Activated T-helper 1 cell treated with anti-CD3 and anti-CD28 coated beads, Interleukin-12 subunit alpha, Interleukin-12 subunit beta, Interleukin-2, Interleukin-4 antibody, amounts not matched to agents 30 ng/mL and 10 ng/mL and 1 ng/mL, durations not matched to agents 14 hours and 24 hours and 36 hours (primary cell): ENCODE measurements at places on chromosomes 1 and 21. TPM values are rescaled to one million over a fixed set of nuclear protein-coding genes. Genes with fewer than 3 reads are reported as not detected.

Gene UBE2Q1
- 93.3 and 106 TPM in 2 replicates for total RNA-seq

Gene CDC42
- total RNA-seq = 293 and 318 TPM in 2 replicates

Gene CREB3L4
- total RNA-seq = 8.1 and 9.8 TPM in 2 replicates

DNA sequence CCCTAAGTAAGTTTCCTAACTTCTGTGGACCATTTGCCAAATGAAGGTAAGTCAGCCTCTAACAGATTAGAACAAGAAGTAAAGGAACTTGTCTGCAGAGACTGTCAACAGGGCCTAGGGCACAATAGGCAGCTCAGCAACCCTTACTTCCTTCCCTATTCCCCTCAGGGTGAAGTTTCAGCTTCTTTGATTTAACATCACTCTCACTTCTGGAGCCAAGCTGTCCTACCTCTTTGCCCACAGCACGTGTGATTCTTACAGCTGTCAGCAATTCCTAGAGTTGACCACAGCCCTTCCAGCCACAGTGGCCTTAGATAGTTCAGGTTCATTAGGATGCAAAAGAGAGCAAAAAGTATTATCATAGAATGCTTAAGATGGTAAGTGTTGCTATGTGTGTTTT lies 7.6 kb upstream of the EIF4G3 start:
- H3K4me3 ChIP-seq = no peak overlapping the region
- peaks cover 9% of the 10 kb centered on the region for H3K27me3 ChIP-seq
- DNase-seq = no peak
- no peaks in the 10 kb centered on the region for H3K4me1 ChIP-seq
- no peak overlapping the region for H3K27ac ChIP-seq

DNA sequence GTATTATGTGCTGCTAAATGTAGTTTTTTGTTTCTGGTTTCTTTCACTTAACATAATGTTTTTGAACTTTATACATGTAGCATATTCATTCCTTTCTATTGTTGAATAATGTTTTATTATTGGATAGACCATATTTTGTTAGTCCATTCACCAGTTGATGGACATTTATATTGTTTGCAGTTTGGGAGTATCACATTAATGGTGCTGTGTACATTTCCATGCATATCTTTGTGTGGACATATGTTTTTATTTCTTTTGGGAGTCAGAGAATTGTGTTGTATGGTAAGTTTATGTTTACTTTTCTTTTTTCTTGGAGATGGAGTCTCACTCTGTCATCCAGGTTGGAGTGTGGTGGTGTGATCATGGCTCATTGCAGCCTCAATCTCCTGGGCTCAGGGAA lies 134.6 kb downstream of the MAST2 start:
- H3K27me3 ChIP-seq = no peaks in the 10 kb centered on the region
- no peaks in the 10 kb centered on the region for H3K4me1 ChIP-seq
- peaks cover 1% of the 10 kb centered on the region for H3K36me3 ChIP-seq
- no peak overlapping the region for H3K4me3 ChIP-seq
- H3K27ac ChIP-seq = no peak overlapping the region
- no peak for DNase-seq

- H3K36me3 ChIP-seq = no peaks in the 10 kb centered on the region
- H3K4me1 ChIP-seq = no peaks in the 10 kb centered on the region
- DNase-seq = no peak
- H3K27me3 ChIP-seq = peaks cover 9% of the 10 kb centered on the region
- H3K4me3 ChIP-seq = no peak overlapping the region
- no peak overlapping the region for H3K27ac ChIP-seq
These were observed 19.8 kb upstream of the DDAH1 start for GRCh38 chr1:85484716-85485115.

Gene PPFIA4
- 11.5 and 14.9 TPM in 2 replicates for total RNA-seq

Gene SDC3
- total RNA-seq = 0.26 and 0.34 TPM in 2 replicates

DNA sequence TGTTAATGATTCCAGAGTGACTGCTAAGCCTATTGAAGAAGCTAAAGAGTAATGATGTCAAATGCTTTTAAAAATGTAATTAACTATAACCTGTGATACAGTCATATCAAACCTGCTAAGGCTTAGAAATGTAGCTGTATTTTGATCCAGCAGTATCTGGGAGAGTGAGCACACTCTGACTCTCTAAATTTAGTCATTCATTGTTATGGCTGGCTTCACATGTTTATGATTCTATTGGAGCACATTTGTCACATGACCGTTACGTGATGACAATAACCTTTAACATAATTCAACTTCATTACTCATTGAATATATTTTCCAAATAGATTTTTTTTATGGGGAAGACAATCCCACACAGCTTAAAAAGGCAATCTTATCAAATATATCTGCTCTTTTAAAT lies 587.1 kb downstream of the LMO4 start:
- peaks cover 6% of the 10 kb centered on the region for H3K27me3 ChIP-seq
- H3K27ac ChIP-seq = no peak overlapping the region
- no peaks in the 10 kb centered on the region for H3K36me3 ChIP-seq
- no peak for DNase-seq
- no peaks in the 10 kb centered on the region for H3K4me1 ChIP-seq

- H3K27me3 ChIP-seq = no peaks in the 10 kb centered on the region
- H3K4me1 ChIP-seq = no peaks in the 10 kb centered on the region
- no peak for DNase-seq
These were observed 52.5 kb downstream of the RASAL2 start for GRCh38 chr1:178146436-178146835.

GRCh38 chr1:119714583-119714982 lies 2.8 kb downstream of the PHGDH start:
- peaks cover 13% of the 10 kb centered on the region for H3K27me3 ChIP-seq
- no peak for DNase-seq
- H3K27ac ChIP-seq = no peak overlapping the region

GRCh38 chr21:41138711-41139110 lies 29.2 kb upstream of the BACE2 start:
- no peaks in the 10 kb centered on the region for H3K36me3 ChIP-seq
- no peaks in the 10 kb centered on the region for H3K4me1 ChIP-seq
- no peak overlapping the region for H3K4me3 ChIP-seq
- no peaks in the 10 kb centered on the region for H3K27me3 ChIP-seq
- H3K27ac ChIP-seq = no peak overlapping the region
- DNase-seq = no peak

DNA sequence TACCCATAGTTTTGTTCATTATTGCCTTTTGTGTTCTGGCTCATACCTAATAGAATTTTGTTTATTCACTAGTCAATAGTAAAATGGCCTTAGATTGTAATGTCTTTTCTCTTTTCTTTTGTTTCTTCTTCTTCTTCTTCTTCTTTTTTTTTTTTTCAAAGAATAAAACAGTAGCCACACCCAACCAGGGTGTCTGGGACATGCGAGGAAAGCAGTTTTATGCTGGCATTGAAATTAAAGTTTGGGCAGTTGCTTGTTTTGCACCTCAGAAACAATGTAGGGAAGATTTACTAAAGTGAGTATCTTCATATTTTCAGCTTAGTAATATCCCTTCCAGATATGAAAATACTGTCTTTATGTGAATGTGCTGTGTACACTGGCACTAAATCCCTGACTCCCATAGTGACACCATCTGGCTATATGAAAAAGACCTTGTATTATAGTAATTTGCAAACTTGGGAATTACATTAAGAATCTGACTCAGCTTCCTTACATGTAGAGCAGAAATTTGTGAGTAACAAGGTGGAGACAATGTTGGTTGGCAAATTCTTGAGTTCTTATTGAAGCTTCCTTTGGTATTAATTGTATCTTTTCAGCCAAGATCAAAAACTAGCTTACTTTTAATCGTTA lies 24.6 kb downstream of the AGO4 start:
- no peak for DNase-seq
- H3K27me3 ChIP-seq = no peaks in the 10 kb centered on the region
- H3K4me3 ChIP-seq = no peak overlapping the region
- no peak overlapping the region for H3K27ac ChIP-seq
- no peaks in the 10 kb centered on the region for H3K4me1 ChIP-seq
- peaks cover 25% of the 10 kb centered on the region for H3K36me3 ChIP-seq
